Activated naive CD4-positive, alpha-beta T cell treated with anti-CD3 and anti-CD28 coated beads, Interleukin-2, amount 50 U/mL, for 16 hours (primary cell): ENCODE measurements at places on chromosomes 16 and 17.

GRCh38 chr17:13337864-13338371 lies 263.8 kb downstream of the HS3ST3A1 start:
- DNase-seq, result no peak

- DNase-seq, result no peak
Observed at GRCh38 chr17:63116228-63116627, 150.2 kb downstream of the TANC2 start.

- DNase-seq, result no peak
Observed at GRCh38 chr16:88793251-88793954, 8.4 kb upstream of the PIEZO1 start.

- no peak for DNase-seq
Observed at GRCh38 chr16:2497695-2498484, 15.9 kb upstream of the ATP6V0C start.

- DNase-seq, result no peak
Observed at GRCh38 chr17:64426596-64426995, 22.3 kb upstream of the MILR1 start.

DNA sequence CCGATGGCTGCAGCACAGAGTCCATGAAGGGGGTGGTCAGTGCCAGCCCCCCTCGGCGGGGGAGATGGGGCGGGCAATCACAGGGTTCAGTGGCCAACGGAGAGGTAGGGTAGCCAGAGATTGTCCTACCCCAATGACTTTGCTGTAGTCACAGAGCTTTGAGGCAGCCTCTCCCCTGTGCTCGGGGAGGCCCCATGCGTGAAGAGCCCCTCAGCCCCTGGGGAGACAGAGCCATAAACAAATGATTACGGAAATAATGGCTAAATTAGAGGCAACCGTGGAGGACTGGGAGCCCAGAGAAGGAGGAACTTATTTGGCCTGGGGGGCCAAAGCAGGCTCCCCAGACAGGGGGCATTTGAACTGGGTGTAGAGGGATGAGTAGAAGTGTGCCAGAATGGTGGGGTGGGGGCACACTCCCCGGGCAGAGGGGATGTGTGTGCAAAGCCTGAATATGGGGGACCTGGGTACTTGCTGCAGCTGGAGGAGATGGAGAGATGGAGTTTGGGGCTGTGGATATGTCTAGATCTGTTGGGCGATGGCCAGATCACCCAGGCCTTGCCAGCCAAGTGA lies 164.8 kb downstream of the CMIP start:
- no peak for DNase-seq

DNA sequence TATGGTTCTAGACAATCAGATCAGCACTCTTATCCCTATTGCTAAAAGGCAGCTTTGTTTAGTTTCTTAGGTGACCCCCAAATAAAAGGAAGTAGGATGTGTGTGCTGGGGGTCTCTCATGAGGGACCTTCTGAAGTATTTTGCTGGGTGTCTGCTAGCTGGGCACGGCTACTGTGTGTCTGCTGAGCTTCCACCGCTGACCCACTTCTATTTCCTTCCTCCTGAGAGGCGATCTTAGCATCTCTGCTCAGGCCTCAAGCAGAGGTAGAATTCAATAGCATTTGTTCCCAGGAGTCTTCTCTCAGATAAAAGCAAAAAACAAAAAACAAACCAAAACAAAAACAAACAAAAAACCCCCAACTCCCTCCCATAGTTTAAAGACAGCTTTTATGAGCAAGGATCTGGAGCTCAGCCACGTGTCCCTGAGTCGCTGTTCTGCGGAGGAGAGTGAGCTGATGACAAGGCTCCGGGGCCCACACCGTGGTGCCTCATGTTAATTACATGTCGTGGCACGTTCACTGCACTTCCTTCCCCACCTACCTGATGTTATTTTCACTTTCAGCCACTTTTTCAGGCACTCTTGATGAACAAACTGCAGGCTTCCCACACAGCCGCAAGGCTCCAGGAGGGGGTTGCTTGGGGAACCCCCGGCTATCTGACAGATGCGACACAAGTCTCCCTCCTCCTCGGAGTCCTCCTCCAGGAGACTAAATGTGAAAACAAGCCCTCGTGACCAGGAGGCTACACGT lies 83.5 kb downstream of the MARCHF10 start:
- peak; percentile 86 for DNase-seq

- DNase-seq, result peak; percentile 23
Observed at GRCh38 chr16:66751053-66751302, 431 bp downstream of the DYNC1LI2 start.

GRCh38 chr16:53896722-53897121 lies 192.8 kb downstream of the FTO start:
- no peak for DNase-seq

- DNase-seq, result no peak
Observed at GRCh38 chr17:61362396-61362795, 37.2 kb upstream of the TBX2 start.

DNA sequence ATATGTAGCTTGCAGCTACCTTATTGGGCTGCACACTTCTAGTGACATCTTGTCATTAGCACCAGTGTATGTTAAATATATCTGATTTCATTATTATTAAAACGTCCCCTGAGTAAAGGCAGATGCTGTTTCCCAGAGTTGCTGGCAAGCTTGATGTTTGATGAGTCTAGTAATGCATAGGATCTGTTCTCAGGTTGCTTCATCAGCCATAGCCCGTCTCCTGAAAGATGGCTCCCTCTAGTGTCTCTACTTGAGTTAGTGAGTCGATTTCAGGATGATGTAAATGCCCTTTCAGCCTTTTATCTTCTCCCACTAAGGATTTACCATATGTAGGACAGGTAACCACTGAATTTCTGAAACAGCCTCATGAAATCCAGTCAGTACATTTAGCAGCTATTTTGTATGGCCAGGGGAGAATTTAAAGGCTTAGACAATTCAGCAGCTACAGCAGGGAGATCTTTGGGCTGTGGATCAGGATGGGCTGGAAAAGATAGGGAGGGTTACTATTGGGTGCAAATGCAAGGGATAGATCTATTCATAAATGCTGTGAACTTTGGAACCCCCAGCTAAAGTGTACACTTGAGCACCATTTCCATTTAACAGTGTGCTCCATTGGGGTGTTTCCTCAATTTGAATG lies 376.3 kb downstream of the CNTNAP4 start:
- no peak for DNase-seq

- DNase-seq, result no peak
Observed at GRCh38 chr17:63774969-63775265, 947 bp downstream of the DDX42 start.

DNA sequence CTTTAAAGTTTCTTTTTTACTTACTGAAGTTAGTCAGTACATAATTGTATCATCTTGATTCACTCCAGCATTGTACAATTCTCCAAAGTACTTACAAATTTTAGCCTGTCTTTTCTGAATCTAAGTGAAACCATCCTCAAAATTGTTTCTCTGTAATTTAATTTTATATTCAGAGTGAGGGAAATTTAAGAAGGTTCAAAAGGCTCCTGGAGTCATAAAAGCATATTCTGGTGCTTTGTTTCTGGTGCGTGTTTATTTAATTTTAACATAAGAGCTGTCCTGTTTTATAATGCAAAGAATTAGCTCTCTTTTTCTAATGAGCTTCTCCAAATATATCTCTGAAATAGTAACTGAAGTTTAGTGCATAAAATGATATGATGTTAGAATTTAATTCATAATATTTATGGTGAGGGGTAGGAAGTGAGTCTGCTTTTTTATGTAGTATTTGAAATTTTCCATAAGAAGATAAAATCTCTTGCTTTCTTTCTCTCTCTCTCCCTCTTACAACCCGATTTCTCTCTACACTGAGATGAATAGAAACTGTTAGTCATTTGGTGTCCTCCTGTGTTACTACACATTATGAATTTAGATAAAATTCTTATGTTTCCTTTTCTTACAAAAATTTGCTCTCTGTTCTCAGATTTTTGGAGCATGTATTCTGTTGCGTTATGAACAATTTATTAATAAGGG lies 339.8 kb downstream of the BCAS3 start:
- DNase-seq, result no peak

DNA sequence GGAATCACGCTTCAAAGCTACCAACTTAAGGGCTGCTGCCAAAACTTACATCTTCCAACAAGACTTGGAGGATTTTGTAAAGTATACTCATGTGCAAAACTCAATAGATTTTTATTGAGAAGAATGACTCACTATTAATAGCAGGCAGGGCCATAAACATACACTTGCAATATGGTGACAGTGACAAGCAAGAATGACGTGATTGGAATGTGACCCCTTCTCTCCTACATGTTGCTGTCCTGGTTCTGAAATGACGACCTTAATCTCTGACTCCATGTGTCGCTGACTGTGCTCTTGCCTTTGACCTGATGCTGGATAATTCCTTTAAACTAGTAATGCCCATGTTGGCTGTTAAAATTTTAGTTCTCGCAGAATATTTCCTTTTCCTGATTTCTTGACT lies 174.5 kb downstream of the PARN start:
- no peak for DNase-seq

DNA sequence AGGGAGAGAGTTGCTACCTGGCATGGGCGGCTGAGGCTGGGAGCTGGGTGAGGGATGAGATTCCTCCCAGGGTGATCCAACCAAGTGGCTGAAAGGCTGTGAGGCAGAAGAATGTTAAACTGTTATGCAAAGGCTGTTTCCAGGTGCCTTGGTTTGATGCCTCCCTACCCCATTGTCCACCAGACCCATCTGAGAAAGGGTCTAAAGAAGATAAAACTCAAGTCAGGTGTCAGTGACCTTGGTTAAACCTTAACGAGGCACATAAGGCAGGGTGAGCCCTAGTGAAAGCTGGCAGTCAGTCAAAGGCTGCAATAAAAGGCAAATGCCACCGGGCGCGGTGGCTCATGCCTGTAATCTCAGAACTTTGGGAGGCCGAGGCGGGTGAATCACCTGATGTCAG lies 23.8 kb downstream of the LDHD start:
- no peak for DNase-seq

DNA sequence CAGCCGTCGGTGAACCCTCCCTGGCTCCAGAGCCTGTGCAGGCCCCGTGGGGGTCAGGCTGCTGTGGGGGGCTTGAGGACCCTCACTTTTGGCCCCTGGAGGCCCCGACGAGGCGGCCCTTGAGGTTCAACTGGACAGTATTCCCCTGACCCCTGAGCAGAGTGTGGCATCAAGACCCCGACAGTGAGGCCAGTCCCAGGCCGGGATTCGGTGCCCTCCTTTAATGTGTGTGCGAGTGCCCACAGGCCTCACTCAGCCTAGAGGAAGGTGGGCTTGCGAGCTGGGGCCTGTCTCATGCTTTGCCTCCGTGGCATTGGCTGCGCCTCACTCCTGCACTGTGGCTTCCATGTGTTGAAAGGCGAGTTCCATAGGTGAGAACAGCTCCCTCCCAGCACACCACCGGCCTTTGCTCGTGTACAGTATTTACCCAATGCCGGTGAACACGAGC lies 94.5 kb downstream of the METRNL start:
- no peak for DNase-seq

GRCh38 chr17:4540687-4541327 lies 14.4 kb downstream of the MYBBP1A start:
- no peak for DNase-seq

DNA sequence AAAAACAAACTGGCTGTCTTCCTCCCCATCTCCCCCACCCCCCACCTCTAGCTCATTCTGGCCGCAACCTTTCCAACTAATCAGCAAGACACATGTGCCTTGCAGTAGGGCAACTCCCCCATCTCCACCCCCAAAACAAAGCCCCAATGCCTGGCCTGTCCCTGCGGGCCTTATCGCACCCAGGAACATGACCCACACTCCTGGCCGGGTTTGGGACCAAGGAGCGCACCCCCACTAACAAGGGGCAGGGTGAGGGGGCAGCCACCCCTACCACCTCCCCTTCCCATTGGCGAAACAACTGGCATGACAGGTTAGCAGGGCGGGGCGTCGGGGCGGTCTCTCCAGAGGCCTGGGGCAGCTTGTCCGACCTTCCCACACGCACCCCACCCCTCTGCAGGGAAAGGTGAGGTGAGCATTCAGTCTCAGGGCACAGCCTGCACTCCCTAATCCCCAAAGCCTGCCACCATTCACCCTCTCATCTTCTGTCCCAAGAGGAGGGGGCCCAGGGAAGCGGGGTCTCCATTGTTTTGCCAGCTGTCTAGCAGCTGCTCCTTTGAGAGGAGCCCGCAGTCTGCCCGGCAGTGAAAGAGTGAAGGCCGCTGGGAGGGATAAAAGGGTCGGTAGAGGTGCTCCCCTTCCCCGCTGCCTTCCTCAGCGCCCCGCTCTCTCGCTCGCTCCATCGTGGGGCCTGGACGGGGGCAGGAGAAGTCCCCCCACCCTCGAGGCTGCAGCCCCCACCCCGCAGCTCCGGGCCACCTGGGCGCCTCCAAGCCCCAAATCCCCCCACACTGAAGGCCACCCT lies 765 bp downstream of the MYO18A start:
- no peak for DNase-seq

DNA sequence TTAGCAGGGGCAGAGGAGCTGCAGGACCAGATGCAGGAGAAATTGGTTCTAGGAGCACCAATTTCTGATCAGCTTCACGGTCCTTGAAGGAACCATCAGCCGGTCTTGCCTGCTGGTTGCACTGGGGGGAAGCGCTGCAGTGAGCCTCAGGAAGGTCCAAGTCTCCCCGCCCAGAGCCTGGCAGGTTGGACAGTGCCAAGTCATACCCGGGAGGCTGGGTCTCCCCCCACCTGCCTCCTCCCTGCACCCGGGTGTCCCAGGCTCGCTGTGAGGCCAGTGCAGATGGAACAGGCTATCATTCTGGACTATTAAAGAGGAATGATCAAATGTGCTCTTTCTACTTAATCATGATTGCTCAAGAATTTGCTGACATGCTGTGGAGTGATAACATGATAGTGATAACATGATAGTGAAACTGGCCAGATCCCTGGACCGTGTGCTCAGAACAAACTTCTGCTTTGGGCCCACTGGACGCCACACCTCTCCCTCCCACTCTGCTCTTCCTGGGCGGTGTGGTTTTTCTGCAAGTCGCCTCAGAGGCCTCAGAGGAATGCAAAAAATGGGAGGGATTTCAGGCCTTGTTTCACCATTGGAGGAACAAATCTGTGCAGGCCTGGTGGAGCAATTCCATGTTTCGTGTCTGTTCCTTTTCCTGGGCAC lies 236.0 kb downstream of the IRF8 start:
- DNase-seq, result no peak

DNA sequence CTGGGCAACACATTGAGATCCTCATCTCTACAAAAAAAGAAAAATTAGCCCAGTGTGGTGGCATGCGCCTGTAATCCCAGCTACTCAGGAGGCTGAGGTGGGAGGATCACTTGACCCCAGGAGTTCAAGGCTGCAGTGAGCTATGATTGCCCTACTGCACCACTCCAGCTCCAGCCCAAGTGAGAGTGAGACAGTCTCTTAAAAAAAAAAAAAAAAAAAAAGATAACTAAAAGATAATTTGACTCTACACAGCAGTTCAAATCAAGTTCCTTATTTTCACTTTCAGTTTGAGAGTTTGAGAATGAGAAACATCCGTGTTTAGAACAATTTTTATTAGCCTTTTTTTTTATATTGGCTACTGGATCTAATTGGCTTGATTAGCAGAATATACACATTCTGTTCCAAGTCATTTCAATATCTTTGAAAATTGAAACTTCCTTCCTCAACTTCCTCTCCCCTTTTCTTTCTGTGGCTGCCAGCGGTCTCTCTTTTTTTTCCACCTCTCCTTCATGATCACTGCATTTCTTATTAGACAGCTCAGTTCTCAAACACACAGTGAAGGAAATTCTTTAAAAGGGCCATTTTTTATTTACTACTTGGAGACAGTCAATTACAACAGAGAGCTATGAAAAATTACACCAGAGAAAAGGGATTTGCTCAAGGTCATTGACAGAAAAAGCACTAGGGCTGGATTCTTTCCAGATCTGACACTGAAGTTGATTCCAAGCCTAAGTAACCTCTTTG lies 4.5 kb upstream of the ACSF2 start:
- no peak for DNase-seq

GRCh38 chr16:3728424-3729160 lies 11.3 kb upstream of the TRAP1 start:
- no peak for DNase-seq
